ENCODE measurements at places on chromosomes 16 and 17.

GRCh38 chr17:13594762-13595598, 6.7 kb downstream of the HS3ST3A1 start:
- DNase-seq: peak; percentile 58

DNA sequence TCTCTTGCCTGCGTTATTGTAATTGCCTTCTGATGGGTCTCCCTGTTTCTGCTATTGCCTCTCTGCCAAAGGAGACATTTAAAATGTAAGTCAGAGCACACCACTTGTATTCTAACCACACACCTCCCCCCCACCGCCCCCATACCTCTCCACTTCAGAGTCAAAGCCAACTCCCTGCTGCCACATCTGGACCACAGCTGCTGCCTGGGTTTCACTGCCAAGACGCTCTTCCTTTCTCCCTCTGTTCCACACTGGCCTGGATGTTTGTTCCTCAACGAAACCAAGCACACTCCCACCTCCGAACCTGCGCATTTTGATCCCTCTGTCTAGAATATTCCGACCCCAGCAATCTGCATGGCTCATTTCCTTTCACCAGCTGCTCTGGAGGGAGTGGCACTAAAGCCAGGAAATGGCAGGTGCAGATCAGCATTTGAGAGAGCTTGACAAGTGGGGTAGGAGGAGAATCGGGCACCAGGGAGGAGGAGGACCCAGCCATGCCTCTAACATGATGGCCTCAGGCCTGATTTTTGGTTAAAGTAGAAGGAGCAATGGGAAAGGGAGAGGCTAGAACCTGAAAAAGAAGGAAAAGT, 92.4 kb upstream of the HS3ST2 start:
- DNase-seq: no peak

- DNase-seq: no peak
Measured at GRCh38 chr16:75811020-75811634, 84.8 kb upstream of the CPHXL start.

DNA sequence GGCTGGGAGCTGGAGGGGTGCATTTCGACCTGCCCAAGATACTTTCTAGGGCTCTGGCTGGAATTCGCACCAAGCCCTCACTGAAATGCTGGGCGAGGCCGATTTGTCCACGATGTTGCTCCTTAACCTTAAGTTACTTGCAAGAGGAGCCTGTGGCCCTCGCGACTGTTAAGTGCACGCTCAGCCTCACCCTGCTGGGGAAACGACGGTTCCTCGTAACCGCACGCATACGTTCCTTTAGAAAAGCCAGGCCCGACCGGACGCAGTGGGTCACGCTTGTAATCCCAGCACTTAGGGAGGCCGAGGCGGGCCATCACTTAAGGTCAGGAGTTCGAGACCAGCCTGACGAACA, 607 bp upstream of the NCOR1 start:
- no peak for DNase-seq

GRCh38 chr17:21462237-21462636, 86.1 kb downstream of the KCNJ12 start:
- DNase-seq: no peak

DNA sequence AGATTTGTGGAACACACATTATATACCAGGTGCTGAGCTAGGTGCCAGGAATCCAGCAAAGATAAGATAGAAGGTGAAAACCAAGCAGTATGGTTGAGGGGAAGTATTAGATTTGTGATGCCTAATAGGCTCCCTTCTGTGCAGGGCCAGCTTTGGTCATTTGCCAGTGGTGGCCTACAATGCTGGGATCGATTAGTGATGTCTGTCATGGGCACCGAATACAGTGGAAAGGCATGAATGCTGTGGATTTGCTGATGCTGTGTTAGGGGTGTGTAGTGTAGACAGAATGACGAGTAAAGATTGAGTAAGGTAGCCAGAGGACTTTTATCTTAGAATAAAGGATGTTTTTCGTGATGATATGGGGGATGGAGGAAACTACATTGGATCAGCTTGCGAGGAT, 48.9 kb downstream of the SNX29 start:
- DNase-seq: no peak

DNA sequence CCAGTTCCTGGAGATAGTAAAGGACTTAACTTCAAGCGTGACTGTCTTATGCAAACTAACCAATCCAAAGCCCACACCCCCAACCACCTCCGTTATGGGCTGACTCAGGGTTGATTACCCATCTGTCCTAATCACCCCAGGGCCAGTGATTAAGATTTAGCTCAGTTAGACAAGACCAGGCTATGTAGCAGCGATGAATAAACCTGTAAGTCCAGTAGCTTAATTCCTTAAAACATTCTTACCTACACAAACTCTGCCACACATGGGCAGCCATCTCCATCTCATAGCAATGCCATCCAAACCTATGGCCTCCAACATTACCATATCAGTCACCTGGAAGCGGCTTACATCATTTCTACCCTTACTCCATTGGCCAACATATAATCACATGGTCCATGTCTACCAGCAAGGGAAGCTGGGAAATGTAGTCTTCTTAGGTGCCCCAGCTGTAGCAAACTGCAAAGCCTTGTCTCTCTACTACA, 266.7 kb downstream of the SHISA9 start:
- no peak for DNase-seq

Data from effector memory CD4-positive, alpha-beta T cell (primary cell).